ENCODE measurements at places on chromosomes 2 and 18.

DNA sequence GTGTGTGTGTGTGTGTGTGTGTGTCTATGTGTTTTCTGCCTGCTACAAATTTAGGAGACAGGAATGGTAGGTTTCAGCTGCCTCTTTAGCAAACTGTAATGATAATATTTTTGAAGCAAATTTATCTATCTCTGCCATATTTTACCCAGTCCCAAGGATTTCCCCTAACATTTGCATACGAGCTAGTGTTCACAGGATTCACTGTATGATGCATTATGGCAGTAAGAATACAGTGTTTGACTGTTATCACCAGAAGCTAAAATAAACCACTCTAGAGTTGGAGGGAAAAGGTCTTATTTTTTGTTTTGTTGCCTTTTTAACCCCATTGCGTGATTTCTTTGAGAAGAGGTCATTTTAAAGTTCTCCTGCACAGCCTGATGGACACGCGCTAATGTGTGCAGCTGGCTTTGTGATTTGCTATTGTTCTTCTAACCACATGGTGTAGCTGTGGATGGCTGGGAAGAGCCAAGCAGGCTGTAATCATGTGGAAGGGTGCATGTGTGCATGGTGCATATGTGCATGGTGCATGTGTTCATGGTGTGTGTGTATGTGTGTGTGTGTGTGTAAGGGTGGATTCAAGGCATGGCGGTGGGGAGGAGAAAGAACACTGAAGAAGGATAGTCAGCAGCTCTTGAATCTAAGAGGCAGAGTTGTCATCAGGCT lies 62.4 kb downstream of the PLB1 start:
- DNase-seq: no peak

- no peak for DNase-seq
Measured at GRCh38 chr18:22933966-22934423, 867 bp downstream of the RBBP8 start.

GRCh38 chr2:161100211-161100895 lies 59.9 kb upstream of the TANK start:
- no peak for DNase-seq

- DNase-seq: no peak
Measured at GRCh38 chr2:175624211-175624761, 377.8 kb downstream of the LNPK start.

- DNase-seq: no peak
Measured at GRCh38 chr18:47528343-47528742, 276.9 kb upstream of the SKOR2 start.

DNA sequence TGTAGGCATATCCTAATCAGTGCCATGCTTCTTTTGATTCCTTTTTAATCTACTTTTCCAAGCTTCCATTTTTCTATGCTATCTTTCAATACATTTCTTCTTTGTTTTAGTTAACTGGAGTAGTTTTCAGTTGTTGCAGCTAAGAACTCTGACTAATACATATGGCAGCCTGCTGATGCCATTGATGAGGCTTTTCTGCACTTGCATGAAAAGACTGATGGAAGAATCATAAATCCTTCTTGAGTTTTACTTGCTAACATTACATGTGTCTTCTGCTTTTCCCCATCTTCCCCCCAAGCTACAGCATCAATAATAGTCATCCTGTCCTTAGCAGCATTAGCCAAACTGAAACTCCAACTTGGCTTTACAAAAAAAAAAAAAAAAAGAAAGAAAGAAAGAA lies 203.3 kb downstream of the LRP1B start:
- DNase-seq: no peak

DNA sequence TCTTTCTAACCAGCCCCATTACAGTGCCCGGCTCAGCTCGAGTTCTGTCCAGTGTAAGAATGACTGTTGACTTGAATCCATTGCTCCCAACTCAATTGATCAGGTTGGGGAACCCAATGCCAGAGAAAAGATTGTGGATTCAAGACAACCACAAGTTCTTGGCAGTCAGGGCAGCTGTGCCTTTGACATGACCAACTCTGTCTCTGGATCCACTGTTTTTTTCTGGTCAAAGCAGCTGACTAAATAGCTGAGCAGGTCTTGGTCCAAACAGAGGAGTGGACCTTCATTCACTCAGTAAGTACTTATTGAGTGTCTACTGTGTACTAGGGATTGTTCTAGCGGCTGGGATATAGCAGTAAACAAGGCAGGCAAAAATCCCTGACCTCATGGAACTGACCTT lies 6.3 kb upstream of the ATOH8 start:
- DNase-seq: no peak

DNA sequence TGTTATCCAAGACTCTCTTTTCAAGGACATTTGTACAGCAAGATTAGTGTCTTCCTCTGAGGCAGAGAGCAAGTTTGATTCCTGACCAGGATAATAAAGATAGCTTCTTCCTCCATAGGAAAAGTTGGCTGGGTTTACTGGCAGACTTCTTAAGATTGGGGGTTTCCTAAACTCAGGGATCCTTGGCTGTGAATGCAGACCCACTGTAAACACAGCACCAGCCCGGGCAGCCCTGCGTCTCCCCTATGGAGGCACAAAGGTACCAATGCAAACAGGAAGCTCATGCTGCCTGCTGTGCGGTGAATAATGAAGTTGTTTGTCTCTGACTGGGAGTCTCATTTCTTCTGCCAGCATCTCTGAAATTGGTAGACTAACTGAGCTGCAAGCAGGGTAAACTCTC lies 96.2 kb upstream of the ARHGAP28 start:
- DNase-seq: no peak

- no peak for DNase-seq
Measured at GRCh38 chr2:10036095-10036884, 7.1 kb upstream of the KLF11 start.

GRCh38 chr2:41903474-41904135 lies 144.2 kb upstream of the PKDCC start:
- DNase-seq: no peak

DNA sequence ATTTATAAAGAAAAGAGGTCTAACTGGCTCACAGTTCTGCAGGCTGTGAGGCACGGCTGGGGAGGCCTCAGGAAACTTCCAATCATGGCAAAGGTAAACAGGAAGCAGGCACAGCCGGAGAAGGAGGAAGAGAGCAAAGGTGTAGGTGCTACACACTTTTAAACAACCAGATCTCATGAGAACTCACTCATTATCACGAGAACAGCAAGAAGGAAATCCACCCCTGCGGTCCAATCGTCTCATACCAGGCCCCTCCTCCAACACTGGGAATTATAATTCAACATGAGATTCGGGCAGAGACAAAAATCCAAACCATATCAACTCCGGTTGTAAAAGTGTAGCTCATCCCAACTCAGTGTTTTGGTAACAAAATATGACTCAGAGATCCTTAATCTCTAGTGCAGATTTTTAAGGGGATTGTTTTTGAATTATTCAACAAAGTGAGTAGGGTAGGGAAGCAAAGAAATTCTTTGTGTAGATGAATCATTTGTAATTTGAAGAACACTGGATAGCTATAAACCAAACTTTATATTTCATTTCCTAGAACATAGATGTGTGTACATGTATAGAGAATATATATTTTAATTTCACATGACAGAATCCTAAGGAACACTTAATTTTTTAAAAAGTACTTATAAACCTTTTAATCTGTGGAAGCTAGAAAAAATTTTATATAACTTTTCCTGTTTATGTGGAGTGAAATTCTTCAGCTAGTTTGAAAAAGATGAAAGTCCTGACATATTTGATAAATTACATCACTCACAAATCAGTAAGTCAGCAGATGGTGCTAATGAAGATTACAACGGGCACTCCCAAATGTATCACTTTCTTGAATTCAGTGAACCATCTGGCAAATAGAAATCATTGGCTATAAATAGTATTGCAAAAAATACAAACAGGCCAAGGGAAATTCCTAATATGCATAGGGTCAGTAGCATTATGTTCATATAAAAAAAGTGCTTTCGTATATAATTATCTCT lies 130.1 kb downstream of the OLA1 start:
- no peak for DNase-seq

DNA sequence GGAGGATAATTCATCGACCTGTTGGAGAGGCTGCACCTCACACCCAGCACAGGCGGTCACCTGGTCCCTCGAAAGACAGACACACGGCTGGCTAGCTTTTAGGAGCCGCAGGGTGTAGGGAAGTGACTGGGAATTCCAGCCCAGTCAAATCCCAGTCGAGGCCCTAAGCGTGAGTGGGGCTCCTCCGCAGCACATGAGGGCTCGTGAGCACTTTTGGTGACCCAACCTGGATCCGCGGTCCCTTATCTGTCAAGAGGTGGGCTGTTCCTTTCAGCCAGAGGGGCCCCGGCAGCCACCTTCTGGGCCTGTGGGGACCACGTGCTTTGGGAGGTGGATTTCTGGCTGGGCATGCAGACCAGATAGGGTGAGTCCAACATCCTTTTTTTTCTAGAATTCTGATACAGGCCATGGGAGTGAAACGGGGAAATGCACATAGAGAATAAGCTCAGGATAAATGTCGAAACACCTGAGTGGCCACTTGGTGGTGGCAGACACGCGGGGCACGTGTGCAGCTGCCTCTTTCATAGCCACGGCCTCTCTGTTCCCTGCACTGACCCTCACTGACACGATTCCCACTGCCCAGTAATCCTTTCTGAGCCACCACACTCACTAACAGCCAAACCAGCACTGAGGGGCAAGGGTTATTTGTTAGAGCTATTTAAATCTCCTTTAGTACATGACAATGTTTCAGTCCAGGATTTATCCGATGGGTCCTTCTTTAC lies 148.4 kb upstream of the PXDN start:
- no peak for DNase-seq

DNA sequence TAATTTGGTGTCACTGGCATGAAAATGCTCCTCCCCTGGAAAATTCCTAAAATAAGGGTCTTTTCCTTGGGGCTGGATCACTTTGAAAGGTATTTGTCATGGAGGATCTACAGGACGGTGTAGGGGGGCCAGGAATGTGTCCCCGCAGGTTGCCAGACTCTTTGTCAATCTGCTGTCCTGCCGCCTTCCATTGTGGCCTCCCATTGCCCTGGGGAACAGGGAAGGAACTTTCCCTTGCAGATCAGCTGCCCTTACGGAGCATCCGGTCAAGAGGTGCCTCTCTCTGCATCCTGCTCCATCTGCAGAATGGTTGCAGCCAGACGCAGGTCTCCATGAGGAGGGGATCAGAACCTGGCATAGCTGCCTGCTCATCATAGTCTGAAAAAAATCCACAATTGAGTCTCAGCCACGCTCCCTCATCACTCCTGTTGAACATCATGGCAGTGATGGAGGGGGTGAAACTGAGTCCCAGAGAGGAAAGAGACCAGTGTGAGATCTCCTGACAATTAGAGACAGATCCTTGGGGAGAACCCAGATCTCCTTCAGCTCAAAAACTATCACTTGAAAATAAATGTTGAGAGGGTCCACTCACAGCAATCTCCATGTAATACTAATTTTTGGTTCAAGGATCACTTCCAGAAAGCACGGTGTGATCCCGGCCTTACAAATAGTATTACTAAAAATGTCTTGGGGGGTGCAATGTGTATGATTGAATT lies 244.8 kb downstream of the MYCN start:
- no peak for DNase-seq

- DNase-seq: no peak
Measured at GRCh38 chr18:39599251-39599650, 2033.7 kb upstream of the CELF4 start.

- no peak for DNase-seq
Measured at GRCh38 chr2:96306370-96306769, 1.0 kb upstream of the SNRNP200 start.

GRCh38 chr2:30197570-30198192 lies 33.7 kb upstream of the LBH start:
- no peak for DNase-seq

- no peak for DNase-seq
Measured at GRCh38 chr2:74862020-74862964, 28.4 kb downstream of the HK2 start.

DNA sequence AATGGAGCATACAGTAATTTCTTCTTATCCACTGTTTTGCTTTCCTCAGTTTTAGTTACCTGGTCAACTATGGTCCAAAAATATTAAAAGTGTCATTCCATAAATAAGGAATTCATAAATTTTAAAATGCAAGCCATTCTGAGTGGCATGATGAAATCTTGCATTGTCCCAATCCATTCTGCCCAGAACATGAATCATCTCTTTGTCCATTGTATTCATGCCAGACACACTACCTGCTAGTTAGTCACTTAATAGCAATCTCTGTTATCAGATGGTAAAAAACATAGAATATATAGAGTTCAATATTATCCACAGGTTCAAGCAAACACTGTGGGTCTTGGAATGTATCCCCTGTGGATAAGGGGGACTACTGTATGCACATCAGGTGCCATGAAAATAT lies 872.2 kb upstream of the NXPH2 start:
- no peak for DNase-seq

GRCh38 chr2:9037166-9037565 lies 33.7 kb upstream of the MBOAT2 start:
- no peak for DNase-seq

GRCh38 chr2:150618245-150618895 lies 130.9 kb upstream of the RND3 start:
- no peak for DNase-seq

- DNase-seq: no peak
Measured at GRCh38 chr2:142291969-142292368, 161.2 kb upstream of the LRP1B start.

DNA sequence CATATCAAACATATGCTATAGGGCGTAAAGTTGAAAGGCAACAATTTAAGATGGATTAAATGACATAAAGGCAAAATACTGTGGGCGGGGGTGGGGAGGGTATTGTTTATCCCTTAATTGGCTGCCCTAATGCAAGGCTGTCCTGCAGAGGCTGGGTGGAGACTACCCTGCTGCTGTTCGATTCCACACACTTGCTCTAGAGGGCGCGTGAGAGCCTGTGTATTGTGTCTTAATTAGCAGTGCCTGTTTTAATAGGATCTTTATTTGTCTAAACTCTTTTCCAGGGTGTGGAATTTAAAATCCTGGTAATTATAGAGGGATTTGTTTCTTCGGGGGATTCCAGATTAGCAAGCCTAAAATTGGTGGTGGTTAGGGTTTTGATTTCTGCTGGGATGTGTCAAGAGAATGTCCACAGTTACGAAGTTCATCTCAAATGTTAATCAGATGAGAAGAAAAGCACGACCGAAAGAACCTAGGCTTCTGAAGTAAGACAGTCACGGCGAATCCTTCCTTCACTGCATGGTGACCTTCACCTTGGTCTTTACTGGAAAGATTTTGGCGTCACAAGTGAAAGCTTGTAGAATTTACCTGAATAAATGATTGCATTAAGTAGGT lies 103.5 kb upstream of the MAP3K20 start:
- peak; percentile 16 for DNase-seq

- no peak for DNase-seq
Measured at GRCh38 chr2:241551998-241552737, 6.4 kb upstream of the BOK start.

- DNase-seq: no peak
Measured at GRCh38 chr18:22115573-22115972, 53.8 kb upstream of the GATA6 start.
